ENCODE measurements at places on chromosomes 1 and 21.

GRCh38 chr21:46029186-46029924, 47.8 kb downstream of the COL6A1 start:
- DNase-seq: no peak

DNA sequence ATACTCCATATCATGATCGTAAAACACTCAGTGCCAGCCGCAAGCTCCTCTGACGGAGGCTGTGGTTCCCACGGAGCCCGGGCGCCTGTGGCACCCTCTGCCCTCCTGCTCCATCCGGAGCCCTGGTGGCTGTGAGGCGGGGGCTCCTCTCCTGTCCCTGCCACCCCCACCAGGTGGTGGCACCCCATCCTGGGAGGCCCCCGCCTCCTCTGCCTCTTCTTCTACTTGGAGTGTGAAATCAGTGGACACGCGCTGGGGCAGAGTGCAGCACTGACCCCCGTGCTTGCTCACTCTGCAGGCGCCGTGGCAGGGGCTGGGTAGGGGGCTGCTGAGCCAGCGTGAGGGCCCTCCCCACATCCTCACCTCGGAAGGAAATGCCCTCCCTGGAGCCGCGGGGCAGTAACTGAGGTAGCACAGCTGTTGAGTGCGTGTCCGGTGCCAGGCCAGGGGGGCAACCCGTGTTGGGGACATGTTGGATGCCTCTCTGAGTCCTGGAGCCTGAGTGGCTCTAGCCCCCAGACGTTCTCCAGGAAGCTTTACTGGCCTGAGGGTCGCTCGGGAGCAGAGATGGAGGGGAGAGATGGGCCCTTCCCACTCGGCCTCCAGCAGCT, 58.7 kb upstream of the ABCG1 start:
- no peak for DNase-seq

DNA sequence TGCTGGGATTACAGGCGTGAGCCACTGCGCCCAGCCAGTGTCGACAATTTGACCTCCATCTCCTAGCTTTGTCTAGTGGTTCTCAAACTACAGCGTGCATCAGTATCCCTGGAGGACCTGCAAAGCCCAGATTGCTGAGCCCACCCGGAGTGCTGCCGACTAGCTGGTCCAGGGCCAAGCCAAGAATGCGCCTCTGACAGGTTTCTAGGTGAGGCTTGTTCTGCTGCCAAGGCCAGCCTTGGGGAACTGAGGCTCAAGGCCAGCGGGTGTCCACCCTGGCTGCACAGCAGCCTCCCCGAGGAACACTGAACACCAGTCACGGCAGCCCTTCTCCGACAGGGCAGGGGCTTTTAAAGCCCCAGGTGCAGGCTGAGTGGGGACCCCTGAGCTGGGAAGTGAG, 9.8 kb upstream of the PTTG1IP start:
- no peak for DNase-seq

GRCh38 chr1:24966121-24966723, 36.1 kb upstream of the RUNX3 start:
- DNase-seq: no peak

- no peak for DNase-seq
Measured at GRCh38 chr21:42191696-42192595, 27.0 kb upstream of the ABCG1 start.

All from esophagus squamous epithelium (tissue), 5 donors.